ENCODE measurements at places on chromosomes 16 and 17. TPM values are rescaled to one million over a fixed set of nuclear protein-coding genes. Genes with fewer than 3 reads are reported as not detected.

Gene FMNL1
- 1.1 TPM for total RNA-seq

Gene RPS2
- 3,508 TPM for total RNA-seq

Gene NDUFAF8
- total RNA-seq = 68.2 TPM

Gene HEATR9
- total RNA-seq = not detected

- no peak for DNase-seq
These were observed 3.4 kb downstream of the TMED6 start for GRCh38 chr16:69348222-69348621.

- no peak for DNase-seq
These were observed 25.8 kb downstream of the SRCIN1 start for GRCh38 chr17:38579934-38580333.

- DNase-seq = no peak
These were observed 187.2 kb downstream of the CBLN1 start for GRCh38 chr16:49094471-49094870.

- no peak for DNase-seq
These were observed 121.1 kb downstream of the SPACA3 start for GRCh38 chr17:33112763-33113162.

GRCh38 chr17:38464723-38465390 lies 36.6 kb downstream of the ARHGAP23 start:
- DNase-seq = no peak

GRCh38 chr17:20315311-20315710 lies 152.0 kb downstream of the LGALS9B start:
- no peak for DNase-seq

DNA sequence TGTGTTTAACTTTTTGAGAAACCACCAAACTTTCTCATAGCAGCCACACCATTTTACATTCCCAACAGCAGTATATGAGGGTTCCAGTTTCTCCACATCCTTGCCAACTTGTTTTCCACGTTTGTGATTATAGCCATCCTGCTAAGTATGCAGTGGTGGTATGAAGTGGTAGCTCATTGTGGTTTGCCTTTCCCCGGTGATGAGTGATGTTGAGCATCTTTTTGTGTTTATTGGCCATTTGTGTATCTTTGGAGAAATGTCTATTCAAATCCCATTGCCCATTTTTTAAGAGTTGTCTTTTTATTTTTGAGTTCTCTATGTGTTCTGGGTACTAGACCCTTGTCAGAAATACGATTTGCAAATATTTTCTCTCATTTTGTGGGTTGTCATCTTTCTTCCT lies 17.4 kb downstream of the SF3B3 start:
- no peak for DNase-seq

DNA sequence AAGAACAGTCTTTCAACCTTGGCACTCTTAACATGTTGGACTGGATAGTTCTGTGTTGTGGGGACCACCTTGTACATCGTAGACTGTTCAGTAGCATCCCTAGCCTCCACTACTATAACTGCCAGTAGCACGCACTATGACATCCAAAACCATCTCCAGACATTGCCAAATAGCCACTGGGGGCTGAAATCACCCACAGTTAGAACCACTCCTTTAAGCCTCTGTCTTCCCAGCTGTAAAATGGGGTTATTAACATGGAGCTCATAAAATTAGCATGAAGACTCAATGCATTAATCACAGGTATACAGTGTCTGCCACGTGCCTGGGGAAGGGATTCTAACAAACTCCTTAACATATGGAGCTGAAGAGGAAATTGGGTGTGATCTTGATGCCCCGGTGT lies 49.7 kb downstream of the LYRM1 start:
- no peak for DNase-seq
